ENCODE measurements at places on chromosomes 7 and 10.
A peak's percentile ranks its signal among the peaks of the same experiment; 100 is the strongest.

GRCh38 chr7:73749931-73750776 lies 11.6 kb upstream of the ABHD11 start:
- DNase-seq, result no peak

DNA sequence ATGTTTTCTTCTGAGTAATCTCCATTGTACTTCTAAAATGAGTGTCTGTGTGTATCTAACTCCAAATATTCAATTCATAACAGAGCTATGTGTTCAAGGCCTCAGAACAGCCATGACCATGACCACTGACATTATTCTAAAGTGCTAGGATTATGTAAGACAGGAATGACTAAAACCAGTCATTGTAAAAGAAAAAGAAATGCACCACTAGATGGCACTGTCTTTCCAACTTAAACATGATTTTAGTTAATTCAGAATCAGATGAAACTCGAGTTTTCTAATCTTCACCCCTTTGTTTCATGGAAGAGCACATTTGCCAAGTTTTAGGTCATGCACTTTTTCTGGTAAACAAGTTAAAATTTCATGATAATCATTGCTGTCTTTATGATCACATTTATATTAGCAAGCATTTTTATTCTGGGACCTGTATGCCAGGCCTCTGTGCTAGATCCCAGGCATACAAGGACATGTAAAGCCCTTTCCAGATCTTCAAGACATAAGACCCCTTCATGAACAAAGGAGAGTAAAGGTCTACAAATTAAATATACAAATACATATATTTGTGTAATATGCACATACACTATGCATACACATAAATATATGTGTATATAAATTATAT lies 26.1 kb upstream of the RSU1 start:
- peak; percentile 78 for DNase-seq

DNA sequence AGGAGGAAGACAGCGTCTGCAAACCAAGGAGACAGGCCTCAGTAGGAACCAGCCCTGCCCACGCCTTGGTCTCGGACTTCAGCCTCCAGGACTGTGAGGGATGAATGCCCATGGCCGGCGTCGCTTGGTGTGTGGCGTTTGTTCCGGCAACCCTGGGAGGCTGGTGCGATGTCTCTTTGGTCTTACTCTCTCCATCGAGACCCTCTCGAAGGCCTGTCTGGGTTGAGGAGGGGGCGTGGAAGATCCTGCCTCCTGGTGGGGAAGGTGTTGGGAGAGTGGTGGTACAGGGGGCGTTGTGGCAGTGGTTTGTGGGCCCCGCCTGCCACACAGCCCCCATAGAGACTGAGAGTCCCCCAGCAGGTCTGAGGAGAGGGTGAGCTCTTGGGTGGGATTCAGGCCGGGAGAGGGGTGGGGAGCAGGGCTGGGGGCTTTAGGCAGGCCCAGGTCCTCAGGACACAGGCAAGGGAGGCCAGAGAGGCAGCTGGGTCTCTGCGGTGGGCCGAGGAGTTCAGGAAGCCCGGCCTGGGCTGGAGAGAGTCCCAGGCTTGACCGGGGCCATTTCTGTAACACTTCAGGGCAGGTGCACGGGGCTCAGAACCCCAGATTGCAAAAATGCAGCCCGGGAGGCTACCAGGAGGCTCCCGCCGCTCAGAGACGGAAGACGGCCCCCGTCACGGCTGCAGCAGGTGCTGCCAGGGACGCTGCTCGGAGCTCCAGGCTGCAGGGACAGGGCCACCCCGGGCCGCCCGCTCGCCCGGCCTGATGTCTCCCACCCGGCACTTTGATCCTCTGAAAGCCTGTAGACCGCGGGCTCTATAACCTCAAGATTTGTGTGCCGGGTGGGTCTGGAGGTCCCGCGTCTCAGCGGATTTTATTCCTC lies 33.8 kb upstream of the PSMG3 start:
- DNase-seq, result no peak

GRCh38 chr7:142618655-142619351 lies 130.5 kb upstream of the PRSS1 start:
- DNase-seq, result no peak
